ENCODE measurements at places on chromosomes 2 and 18. TPM values are rescaled to one million over a fixed set of nuclear protein-coding genes. Genes with fewer than 3 reads are reported as not detected.

DNA sequence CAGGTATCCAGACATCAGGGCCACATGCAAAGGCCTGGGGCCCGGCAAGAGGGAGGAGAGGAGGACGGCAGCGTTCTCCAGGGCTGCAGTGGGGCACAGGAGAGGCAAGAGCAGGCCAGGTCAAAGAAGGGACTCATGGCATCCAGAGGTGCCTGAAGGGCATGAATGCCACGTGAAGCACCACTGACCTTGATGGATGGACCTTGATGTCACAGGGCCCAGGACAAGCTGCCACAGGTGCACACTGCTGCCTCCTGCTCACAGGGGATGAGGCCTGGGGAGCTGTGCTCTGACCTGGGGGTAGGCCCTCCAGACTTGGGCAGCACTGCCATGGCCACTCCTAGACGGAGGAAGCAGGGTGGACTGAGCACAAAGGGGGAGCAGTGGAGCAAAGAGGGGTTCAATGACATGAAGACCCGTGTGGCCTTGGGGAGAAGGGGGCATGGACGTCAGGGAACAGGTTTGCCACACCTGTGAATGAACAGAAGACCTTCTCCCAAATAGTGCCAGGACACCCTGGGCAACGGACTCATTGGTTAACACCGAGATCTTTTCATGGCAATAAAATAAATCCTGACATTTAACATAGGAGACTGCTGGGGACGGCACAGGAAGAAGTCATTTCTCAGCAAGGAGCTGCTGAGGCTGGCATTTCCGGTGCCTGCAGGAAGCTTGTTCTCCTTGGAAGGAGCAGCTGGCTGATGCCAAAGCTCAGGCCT is 65.6 kb downstream of the EMX1 start:
- no peak for DNase-seq

DNA sequence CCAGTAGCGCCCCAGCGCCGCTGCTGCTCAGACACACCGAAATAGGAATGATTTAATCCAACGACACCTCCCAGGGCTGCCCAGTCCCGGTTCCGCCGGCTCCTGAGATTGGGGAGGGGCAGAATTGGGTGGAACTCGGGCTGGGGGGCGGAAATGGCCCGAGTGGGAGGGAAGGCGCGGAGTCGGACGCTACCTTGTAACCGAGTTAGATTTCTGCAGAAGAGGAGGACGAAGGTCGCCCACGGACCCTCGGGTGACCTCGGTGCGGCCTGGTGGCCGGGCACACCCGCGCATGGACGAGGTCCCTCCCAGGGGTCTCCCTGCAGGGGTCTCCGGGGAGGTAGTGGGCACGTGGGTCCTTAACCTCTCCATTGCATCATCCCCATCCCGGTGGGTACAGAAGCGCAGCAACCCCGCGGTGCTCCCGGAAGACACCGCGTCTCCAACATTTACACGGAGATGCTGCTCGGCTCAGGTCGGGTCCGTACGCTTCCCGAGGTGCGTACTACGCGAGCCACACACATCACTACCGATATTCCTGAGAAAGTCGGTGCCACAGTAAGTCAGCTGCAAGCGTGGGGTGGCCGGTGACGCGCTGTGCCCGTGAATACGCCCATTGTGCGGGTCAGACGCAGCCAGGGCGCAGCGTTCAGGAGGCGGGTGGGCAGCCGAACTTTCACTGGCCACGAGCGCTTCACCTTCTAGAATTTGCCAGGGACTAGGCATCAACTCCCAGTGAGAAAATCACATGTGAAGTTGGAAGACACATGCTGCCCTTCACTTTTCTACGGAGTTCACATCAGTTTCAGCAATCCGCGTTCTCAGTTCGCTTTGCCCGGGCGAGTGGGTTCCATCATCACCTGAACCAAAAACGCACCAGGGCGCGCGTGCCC is 3.0 kb downstream of the ZNF516 start:
- no peak for DNase-seq

DNA sequence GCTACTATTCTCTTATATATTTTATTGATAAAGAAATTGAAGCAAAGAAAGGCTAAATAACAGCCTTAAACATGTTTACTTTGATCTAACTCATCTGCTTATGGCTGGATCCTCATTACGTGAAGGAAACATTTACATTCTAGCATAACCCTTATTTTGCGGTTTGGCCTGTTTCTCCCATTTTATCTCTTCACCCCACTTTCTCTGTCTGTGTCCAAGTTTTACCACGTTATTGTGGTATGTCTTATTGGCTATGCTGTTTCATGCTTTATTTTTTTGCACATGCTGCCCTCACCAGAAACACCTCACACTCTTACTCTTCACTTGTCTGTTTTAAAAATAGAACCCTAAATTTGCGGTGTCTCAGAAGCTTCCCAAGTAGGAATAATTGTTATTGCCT is 78.5 kb downstream of the RPIA start:
- DNase-seq = no peak

GRCh38 chr2:63837036-63837594 is 4.6 kb upstream of the UGP2 start:
- DNase-seq = no peak

GRCh38 chr18:23825978-23826405 is 136.7 kb downstream of the LAMA3 start:
- DNase-seq = no peak

- DNase-seq = no peak
Observed at GRCh38 chr2:18501729-18502128, 58.7 kb downstream of the RDH14 start.

DNA sequence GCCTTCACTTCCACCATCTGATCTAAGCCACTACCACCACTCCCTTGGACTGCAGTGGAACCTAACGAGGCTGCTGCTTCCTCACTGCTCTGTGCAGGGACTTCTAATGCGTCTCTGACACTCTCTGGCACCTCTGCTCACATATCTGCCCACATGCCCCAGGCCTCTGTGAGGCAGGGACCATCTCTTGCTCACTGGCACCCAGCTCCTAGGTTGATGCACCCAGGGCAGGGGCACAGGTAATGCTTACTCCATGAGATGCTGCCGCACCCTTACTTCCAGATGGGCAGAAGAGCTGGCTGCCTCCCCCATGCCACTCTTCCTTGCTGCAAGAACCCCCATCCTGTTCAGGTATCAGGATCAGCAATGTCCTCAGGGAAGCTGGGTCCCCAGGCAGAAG is 294.0 kb upstream of the HS6ST1 start:
- DNase-seq = no peak

GRCh38 chr18:24930478-24930877 is 421.5 kb downstream of the ZNF521 start:
- no peak for DNase-seq

DNA sequence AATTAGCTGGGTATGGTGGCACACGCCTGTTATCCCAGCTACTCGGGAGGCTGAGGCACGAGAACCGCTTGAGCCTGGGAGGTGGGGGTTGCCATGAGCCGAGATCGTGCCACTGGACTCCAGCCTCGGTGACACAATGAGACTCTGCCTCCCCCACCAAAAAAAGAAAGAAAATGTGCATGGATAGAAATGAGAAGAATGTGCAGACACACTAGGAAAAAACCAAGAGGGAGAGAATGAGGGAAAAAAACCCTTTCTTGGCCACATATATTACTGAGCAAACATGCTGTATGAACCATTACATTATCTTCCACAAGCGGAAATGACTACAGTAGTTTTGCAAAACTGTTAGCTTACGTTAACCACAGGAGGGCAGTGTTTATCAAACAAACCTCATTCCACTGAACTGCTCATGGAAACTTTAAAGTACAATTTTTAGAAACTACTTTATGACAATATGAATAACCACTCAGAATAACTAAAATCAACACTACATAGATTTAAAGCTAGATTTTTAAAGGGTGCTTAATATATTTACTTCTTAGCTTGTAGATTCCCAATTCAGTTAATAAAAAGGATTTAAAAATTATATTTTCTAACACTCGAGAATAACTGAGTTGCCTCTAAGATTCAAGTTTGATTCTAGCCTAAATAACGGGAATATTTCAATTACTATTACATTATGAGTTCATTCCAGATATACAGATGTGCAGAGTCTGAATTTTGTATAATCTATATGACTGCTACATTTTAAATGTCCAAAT is 26.4 kb downstream of the ASXL2 start:
- peak; percentile 46 for DNase-seq

DNA sequence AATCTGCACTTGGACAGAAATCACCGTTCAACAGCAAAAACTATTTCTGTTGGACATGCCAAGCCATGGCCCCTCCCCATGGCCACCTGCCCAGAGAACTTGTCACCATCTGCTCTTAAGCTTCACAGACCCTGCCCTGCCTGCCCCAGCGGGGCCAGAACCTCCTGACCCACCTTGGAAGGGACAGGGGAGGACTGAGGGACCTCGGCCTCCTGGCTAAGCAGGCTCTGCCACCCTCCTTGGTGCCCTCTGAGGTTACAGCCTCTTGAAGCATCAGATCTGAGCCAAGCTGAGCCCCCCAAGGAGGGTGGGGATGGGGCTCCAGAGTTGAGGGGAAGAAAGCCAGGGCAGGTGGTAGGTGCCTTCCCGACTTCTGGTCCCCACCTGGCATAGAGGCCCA is 6.5 kb downstream of the TEX261 start:
- no peak for DNase-seq

The UGT1A5 gene
- not detected for polyA plus RNA-seq

The POTEC gene
- polyA plus RNA-seq = 0.03 TPM

The GPR45 gene
- not detected for polyA plus RNA-seq

The C2orf92 gene
- 25.4 TPM for polyA plus RNA-seq
